ENCODE measurements at places on chromosomes 4 and X.

DNA sequence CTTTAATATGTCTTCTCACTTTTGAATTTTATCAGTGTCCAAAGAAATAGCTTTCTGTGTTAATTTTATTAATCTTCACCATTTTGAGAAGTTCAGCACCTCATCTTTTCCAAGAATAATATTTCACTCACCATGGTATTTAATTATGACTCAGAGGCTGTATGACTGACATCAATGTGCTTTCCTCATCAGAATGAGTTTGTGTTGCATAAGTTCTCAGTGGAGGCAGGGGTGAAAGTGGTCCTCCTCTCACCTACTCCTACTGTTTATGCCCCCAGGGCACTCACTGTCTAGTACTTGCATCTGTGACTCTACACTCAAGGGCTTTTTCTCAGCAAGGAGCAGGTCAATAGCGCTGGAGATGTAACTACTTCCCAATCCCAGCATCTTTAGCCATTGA is 905.3 kb upstream of the INTU start:
- DNase-seq, result no peak

DNA sequence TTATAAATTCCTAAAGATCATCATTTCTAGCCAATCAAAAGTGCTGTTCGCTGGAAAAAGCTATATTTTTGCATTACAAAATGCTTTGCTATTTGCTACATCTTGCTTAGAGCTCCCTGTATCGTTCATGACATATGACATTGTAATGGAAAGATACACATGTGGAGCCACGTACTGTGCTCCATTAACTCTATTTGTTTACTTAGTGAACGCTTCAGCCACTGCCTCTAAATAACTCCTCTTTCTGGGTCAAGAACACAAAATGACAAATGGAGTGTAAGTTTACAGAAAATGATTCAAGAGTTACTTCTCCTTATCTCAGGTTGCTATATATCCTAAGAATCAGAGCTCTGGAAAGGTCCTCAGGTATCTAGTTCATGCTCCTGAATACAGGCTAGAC is 329.1 kb upstream of the SMIM31 start:
- DNase-seq, result no peak

DNA sequence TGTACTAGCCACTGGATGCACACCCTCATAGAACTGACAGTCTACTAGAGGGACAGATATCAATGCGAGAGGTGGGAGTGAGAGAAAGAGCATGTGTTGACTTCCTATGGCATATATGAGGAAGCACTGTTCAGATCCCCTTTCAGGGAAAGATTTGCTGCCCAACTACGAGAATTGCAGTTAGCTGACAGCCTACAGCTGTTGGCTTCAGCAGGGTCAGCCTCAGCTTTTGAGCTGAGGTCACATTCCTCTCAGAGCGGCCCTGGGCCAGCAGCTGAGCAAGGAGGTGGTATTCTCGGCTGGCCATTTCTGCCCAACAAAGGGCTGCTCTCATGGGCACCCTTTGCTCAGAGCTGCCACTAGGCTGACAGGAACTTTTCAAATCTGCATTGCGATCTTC is 580.2 kb downstream of the MID1IP1 start:
- DNase-seq, result no peak

DNA sequence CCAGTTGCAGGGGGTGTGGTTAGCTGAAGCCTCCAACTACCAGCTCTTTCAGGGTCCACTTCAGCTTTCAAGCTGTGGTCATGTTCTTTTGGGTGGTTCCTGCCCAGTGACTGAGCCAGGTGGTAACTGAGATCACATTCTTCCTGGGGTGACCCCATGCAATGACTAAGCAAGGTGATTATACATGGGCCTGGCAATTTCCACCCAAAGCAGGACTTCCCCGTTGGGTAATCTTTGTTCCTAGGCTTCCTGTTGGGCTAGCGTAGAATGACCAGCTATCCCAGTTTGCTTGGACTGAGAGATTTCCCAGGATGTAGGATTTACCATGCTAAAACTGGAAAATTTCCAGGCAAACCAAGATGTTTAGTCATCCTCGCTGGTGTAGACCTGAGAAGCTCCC is 18.4 kb upstream of the MAGEB17 start:
- no peak for DNase-seq

DNA sequence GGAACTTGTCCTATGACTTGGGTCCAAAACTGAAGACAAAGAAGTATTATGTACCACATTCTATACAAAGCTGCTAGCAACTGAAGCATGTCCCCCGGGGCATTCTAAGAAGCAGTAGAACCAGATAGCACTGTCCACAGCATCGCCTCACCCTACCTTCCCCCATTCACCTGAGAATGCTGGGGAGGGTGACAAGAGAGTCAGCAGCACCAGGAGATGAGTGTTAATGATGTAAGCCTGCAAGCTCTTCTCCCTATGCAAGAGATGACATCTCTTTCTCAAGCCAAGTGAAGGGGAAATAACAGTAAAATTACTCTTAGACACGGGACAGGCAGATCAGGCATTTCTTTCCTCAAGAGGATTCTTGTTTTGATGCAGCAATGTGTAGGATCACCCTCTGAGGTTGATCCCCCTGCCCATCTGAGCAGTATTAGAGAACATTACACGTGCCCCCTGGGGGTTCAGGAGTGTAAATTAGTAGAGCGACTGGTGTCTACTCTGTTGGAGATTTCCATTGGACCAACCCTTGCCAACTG is 13.9 kb upstream of the TLR1 start:
- no peak for DNase-seq

GRCh38 chrX:108134724-108135123 is 43.1 kb downstream of the ATG4A start:
- no peak for DNase-seq

- DNase-seq, result no peak
Measured at GRCh38 chrX:148422526-148422925, 77.9 kb upstream of the AFF2 start.

- DNase-seq, result no peak
Measured at GRCh38 chr4:108933046-108933445, 170.2 kb upstream of the ETNPPL start.

DNA sequence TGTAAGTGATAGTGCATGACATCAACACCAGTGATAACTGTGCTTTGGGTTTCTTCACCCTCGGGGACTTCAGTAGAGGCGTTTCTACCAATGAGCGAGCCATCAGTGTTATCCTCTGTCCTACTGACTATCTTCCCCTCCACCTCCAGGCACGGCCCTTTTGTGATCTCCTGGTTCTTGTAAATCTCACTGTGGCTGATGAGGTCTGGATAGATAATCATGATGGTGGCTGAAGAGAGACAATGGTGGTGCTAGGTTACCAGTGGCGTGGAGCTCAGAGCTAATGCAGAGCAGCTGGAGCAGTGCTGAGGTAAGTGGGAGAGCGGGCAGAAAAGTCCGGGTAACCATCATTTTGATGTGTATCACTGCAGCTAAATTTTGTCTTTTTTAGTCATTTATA is 816.6 kb downstream of the GLUD2 start:
- no peak for DNase-seq

All from stimulated activated CD8-positive, alpha-beta memory T cell treated with anti-CD3 and anti-CD28 coated beads, Interleukin-4, amount 100 ng/mL, for 1 hour (primary cell).